ENCODE measurements at places on chromosomes 16 and 17. TPM values are rescaled to one million over a fixed set of nuclear protein-coding genes. Genes with fewer than 3 reads are reported as not detected.

ANKFN1 gene
- total RNA-seq, result 3.5 TPM

ARHGAP27 gene
- total RNA-seq, result 11.5 TPM

CAPNS2 gene
- total RNA-seq, result 6.1 TPM

MMP25 gene
- total RNA-seq, result 2.1 TPM

TBX21 gene
- 1.5 TPM for total RNA-seq

NPB gene
- 4.9 TPM for total RNA-seq
